ENCODE measurements at places on chromosomes 4 and X.
A peak's percentile ranks its signal among the peaks of the same experiment; 100 is the strongest.

DNA sequence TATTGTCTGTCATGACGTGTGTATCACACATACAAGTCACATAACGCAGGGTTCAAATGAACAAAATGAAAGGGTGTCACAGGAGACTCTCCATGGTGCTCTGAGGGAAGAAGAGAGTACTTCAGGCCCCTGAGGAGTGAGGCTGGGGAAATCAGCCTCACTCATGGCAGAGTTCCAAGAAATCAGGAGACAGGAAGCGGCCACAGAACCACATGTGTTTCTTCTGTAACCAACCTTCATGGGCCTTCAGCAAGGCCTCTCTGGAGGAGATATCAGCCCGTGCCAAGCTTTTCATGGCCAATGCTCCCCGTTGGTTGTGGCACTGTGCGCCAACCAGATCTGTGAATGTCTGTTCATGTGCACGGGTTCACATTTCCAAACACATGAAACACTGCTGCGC, 76.0 kb downstream of the NAT8L start:
- H3K4me1 ChIP-seq = no peaks in the 10 kb centered on the region
- H3K27ac ChIP-seq = no peak overlapping the region
- no peak overlapping the region for H3K4me3 ChIP-seq
- peak; percentile 33 for DNase-seq

- no peak overlapping the region for H3K27ac ChIP-seq
- H3K4me1 ChIP-seq = peaks cover 4% of the 10 kb centered on the region
- H3K27me3 ChIP-seq = no peaks in the 10 kb centered on the region
- no peak overlapping the region for H3K4me3 ChIP-seq
Measured at GRCh38 chrX:97987979-97988378, 1104.3 kb downstream of the RPA4 start.

DNA sequence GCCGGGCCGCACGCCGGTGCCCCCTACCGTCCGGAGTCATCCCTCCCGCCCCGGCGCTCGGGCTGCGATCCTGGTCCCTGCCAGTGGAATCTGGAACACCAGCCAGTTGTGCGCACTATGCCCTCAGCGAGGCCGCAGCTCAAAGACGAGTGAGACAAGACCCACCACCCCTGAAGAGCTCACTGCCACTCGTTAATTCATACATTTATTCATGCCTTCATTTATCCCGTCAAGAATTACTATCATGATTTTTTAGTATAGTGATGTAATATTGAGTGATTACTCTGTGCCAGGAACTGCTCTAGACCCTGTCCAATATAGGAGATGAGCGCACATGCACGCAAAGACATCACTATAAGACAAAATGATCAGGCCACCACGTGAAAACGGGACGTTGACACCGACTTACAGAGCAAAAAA, 247 bp upstream of the PPA2 start:
- DNase-seq = peak; percentile 96
- H3K4me3 ChIP-seq = no peak overlapping the region
- H3K27ac ChIP-seq = peak overlapping the region; percentile 98
- H3K27me3 ChIP-seq = no peaks in the 10 kb centered on the region
- no peaks in the 10 kb centered on the region for H3K36me3 ChIP-seq
- H3K4me1 ChIP-seq = peaks cover 11% of the 10 kb centered on the region

GRCh38 chr4:43339435-43339834, 446.9 kb downstream of the GRXCR1 start:
- no peaks in the 10 kb centered on the region for H3K27me3 ChIP-seq
- no peak for DNase-seq
- no peak overlapping the region for H3K4me3 ChIP-seq
- H3K36me3 ChIP-seq = no peaks in the 10 kb centered on the region

- no peak overlapping the region for H3K4me3 ChIP-seq
- no peaks in the 10 kb centered on the region for H3K27me3 ChIP-seq
- no peaks in the 10 kb centered on the region for H3K36me3 ChIP-seq
- H3K27ac ChIP-seq = no peak overlapping the region
- DNase-seq = no peak
Measured at GRCh38 chrX:71815121-71815905, 52.2 kb downstream of the CXorf49B start.

GRCh38 chr4:6332042-6332668, 62.5 kb downstream of the WFS1 start:
- no peak for DNase-seq
- H3K27me3 ChIP-seq = no peaks in the 10 kb centered on the region
- H3K36me3 ChIP-seq = no peaks in the 10 kb centered on the region
- no peaks in the 10 kb centered on the region for H3K4me1 ChIP-seq
- no peak overlapping the region for H3K27ac ChIP-seq

DNA sequence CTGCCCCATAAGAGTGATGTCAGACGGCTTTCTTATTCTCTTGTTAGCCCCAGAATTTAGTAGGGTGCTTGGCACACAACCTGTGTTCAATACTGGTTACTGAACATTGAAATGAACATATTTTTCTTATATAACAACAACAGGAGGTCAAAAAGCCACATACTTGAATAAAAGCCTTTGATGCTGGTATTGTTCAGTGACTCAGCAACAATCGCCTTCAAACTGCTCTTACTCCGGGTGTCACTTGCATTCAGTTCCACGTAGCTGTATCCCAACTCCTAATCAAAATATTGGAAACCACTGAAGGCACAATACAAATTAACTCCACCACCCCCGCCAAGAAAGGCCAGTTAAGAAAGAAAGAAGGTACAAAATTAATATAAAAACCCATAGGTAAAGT, 61.5 kb downstream of the RFC1 start:
- no peaks in the 10 kb centered on the region for H3K36me3 ChIP-seq
- DNase-seq = no peak
- no peak overlapping the region for H3K27ac ChIP-seq
- H3K27me3 ChIP-seq = no peaks in the 10 kb centered on the region

DNA sequence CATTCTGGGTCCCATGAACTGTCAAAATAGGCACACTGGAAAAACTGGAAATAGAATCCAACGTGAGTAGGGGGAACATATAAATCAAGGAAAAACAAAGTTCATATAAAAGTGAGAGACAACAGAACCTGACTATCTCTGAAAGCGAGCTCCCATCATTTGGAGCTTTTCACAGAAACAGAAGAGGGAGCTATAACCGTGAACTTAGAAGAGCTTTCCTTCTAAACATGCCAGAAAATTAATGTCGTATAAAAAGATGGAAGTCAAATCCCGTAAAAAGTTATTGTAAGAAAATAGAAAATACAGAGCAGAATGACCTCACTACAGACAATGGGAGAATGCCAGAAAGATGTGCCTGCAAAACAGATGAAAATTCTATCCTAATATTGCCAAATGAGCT, 23.9 kb upstream of the HSD17B10 start:
- no peak overlapping the region for H3K27ac ChIP-seq
- H3K4me3 ChIP-seq = no peak overlapping the region
- no peaks in the 10 kb centered on the region for H3K4me1 ChIP-seq
- no peaks in the 10 kb centered on the region for H3K36me3 ChIP-seq

GRCh38 chr4:181702864-181703495, 540.2 kb upstream of the TENM3 start:
- no peaks in the 10 kb centered on the region for H3K27me3 ChIP-seq
- no peak for DNase-seq
- no peaks in the 10 kb centered on the region for H3K36me3 ChIP-seq
- no peak overlapping the region for H3K27ac ChIP-seq

DNA sequence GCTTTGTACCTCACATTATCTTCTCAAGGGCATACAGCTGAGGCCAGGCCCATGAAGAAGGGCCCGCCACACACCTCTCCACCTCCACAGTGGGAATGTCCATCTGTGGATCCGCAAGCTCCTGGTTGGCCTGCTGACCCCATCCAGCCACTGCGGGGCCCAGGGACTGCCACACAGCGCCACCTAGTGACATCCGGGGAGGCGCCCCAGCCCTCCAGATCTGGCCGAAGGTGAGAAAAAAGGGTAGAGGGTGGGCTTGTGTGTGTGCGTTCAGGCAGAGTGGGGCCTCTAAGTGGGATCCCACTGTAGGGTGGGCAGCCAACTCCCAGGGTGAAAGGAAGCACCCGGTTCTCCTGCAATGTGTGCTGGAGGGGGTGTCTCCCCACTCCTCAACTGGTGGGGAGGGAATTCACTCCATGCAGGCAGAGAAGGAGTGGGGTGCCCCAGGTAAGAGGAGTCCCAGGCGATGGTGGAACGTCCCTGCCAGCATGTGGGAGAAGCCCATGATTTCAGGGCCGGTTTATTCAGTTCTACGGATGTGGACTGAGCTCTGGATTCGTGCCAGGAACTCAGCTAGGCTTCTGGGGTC, 117.3 kb downstream of the ENPP6 start:
- H3K27ac ChIP-seq = no peak overlapping the region
- DNase-seq = peak; percentile 51
- H3K27me3 ChIP-seq = no peaks in the 10 kb centered on the region
- no peak overlapping the region for H3K4me3 ChIP-seq
- no peaks in the 10 kb centered on the region for H3K36me3 ChIP-seq

DNA sequence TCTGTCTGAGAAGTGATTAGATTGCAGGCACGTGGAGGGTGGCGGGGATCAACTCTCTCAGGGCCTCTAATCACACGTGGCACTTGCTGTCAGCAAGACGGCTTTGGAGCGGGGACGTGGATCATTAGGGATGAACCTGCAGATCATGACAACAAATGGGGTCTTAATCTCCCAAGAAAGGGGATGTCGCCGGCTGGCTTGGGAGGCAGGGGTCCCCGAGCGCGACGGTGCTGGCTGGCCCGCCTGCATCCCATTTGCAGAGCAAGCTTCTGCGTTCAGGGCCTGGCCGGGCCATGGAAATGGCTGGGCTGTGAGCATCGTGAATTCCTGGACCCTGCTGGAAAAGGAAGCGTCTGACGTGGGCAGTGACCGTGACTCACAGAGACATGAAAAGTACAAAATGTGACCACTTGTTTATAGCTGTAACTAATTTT, 85.1 kb upstream of the SHOX start:
- no peaks in the 10 kb centered on the region for H3K27me3 ChIP-seq
- H3K4me1 ChIP-seq = no peaks in the 10 kb centered on the region
- no peaks in the 10 kb centered on the region for H3K36me3 ChIP-seq
- no peak overlapping the region for H3K4me3 ChIP-seq
- DNase-seq = no peak

DNA sequence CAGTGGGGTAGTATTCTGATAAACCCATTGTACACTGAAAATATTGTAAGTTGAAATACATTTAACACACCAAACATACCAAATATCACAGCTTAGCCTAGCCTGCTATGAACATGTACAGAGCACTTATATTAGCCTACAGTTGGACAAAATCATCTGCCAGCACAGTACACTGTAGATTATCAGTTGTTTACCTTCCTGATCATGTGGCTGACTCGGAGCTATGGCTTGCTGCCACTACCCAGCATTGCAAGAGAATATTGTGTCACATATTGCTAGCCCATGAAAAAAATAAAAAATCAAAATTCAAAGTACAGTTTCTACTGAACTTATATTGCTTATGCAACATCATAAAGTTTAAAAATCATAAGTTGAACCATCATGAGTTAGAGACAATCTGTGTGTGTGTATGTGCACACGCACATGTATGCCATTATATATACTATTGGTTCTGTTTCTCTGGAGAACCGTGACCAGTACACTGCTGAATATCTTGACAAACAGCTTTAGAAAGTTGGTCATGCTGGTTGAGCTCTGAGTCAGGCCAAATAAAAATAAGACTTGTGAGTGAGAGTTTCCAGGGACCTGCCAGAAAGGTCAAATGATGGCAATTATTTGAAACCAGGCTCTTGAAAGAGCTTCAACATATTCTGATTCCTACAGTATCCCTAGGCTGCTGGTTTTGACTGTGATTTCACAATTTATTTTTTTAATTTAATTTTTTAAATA, 238.5 kb downstream of the PRR32 start:
- no peaks in the 10 kb centered on the region for H3K27me3 ChIP-seq
- no peaks in the 10 kb centered on the region for H3K4me1 ChIP-seq
- H3K36me3 ChIP-seq = no peaks in the 10 kb centered on the region
- no peak for DNase-seq
- H3K4me3 ChIP-seq = no peak overlapping the region

GRCh38 chrX:29952016-29952415, 263.3 kb upstream of the MAGEB2 start:
- no peaks in the 10 kb centered on the region for H3K4me1 ChIP-seq
- no peaks in the 10 kb centered on the region for H3K27me3 ChIP-seq
- H3K27ac ChIP-seq = no peak overlapping the region
- H3K4me3 ChIP-seq = no peak overlapping the region
- no peaks in the 10 kb centered on the region for H3K36me3 ChIP-seq

DNA sequence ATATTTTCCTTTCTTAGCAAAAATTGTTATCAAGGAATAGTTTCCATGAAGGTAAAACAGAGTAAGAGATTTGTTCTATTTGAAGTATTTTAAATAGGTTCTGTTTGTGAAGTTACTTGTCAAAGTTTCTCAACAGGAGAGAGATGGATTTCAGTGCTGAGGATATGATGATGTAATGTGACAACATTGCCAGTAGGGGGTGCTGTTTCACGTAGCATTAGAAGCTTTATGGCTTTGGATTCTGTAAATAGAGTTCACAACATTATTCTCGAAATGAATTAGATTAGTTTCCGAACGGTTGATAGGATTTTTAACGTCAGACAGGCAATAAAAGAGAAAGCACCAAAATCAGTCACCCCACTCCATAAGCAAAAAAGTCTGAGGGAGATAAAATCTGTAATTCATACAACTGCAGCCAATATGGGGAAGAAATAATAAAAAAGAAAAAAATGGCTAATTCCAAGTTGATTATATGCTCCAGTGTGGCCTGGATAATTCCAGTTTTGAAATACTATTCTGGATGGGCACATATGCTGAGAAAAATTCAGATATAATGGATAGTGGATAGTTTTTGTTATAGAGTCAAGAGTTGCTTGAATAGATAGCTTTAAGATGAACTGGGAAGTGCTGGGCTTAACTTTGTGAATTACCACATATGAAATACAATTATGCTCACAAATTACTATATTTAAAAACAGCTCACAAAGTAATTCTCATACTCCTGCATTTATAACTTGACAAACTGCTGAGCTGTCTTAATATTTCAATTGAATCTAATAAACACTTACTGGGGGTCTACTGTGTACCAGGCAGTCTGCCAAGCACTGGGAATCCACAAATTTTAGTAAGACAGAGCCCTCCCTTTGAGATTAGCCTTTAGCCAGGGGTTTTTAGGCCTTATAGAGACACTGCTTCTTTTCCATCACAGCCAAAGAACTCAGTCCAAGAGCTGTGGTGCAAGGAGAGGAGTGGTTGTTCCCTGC, 109.1 kb downstream of the GPAT3 start:
- H3K4me3 ChIP-seq = no peak overlapping the region
- no peak overlapping the region for H3K27ac ChIP-seq
- H3K36me3 ChIP-seq = no peaks in the 10 kb centered on the region
- H3K4me1 ChIP-seq = no peaks in the 10 kb centered on the region

- DNase-seq = no peak
- H3K36me3 ChIP-seq = no peaks in the 10 kb centered on the region
- no peak overlapping the region for H3K4me3 ChIP-seq
- no peaks in the 10 kb centered on the region for H3K4me1 ChIP-seq
- no peak overlapping the region for H3K27ac ChIP-seq
Measured at GRCh38 chr4:71011451-71011850, 18.0 kb downstream of the DCK start.

DNA sequence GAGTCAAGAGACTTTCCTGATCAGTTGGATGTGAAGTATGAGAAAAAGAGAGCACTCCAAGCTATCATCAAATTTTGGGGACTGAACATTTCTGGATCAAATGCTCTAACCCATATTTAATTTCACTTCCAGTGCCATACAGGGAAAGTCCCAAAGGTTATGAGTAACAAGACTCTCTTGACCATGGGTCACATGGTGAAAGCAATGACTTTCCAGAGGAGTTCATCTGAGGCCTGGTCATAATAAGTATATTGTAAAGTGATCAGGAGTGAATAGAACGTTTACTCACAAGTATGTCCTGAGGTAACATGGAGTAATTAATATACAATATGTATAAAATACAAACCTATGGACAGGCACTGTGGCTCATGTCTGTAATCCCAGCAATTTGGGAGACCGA, 40.7 kb upstream of the ARMCX5 start:
- H3K4me1 ChIP-seq = no peaks in the 10 kb centered on the region
- H3K27me3 ChIP-seq = no peaks in the 10 kb centered on the region
- DNase-seq = no peak
- no peak overlapping the region for H3K27ac ChIP-seq
- H3K4me3 ChIP-seq = no peak overlapping the region
